ENCODE measurements at places on chromosomes 5 and 9.

GRCh38 chr5:158560170-158560569 is 539.5 kb downstream of the EBF1 start:
- DNase-seq = no peak

DNA sequence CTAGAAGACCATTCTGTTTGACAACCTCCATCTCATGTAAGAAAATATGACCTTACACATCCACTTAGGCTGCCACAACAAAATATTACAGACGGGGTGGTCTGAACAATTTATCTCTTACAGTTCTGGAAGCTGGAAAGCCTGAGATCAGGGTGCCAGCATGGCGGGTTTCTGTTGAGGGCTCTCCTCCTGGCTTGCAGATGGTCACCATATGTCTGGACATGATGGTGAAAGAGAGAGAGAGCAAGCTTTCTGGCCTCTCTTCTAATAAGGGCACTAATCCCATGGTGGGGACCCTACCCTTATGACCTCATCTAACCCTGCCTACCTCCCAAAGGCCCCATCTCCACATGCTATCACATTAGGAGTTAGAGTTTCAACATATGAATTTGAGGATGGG is 66.0 kb downstream of the AMBP start:
- DNase-seq = no peak

- DNase-seq = no peak
These were observed 11.5 kb upstream of the CARD9 start for GRCh38 chr9:136385015-136385414.

GRCh38 chr9:137390553-137391410 is 32.2 kb downstream of the EXD3 start:
- no peak for DNase-seq

DNA sequence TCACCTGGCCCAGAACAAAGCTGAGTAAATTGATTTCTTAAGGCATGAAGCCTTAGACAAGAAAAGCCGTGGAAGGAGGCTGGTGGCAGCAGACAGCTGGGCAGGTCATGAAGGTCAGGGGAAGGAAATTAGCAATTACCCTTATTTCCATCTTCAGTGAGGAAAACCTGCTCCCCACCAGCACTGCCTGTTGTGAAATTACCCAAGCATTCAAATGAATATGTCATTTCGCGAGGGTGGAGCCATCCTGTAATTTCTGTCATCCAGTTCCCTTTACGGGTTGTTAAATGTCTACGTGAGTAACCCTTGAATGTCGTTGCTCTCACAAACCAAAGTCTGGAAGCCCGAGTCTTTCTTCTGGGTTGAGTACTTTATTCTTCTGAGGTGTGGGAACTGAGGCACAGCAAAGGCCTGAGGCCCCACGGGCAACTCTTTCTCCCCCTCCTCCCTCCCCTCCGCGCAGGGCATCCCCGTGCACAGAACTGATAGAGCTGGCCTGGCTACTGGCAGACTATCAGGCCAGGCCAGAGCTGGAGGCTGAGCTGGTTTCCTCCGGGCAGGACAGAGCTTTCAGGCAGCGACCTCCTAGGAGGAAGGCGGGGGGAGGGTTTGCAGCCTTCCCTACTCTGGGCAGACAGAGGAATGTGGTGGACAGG is 22.0 kb upstream of the AK3 start:
- DNase-seq = no peak

DNA sequence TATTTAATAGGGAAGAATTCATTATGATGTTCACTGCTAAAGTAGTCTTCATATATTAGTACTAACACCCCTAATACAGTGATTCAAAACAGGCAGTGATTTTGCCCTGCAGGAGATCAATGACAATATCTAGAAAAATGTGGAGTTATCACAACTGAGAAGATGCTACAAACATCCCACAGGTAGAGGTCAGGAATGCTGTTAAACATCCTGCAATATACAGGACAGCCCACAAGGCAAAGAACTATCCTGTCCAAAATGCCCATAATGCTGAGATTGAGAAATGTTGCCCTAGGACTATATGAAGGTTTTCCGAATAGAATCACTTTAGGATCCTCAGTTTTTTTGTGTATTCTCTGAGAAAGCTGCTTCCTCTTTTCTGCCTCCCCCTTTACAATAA is 15.3 kb downstream of the RORB start:
- DNase-seq = no peak

DNA sequence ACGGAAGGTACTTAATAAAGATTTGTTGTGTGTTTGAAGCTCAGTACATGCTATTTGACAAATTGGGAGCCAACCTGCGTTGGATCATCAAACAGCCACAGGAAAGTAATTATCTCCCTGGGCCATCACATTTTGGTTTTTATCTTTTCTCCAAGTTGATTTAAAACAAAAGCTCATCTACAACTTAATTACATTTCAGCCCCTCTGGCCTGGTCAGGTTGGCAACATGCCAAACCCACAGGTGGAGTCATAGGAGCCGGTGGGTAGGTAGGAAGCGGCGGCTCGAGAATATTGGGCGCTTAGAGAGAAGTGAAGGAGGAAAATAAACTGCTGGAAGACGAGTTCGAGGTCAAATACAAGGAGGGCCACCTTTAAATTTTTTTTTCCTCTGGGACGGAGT is 64.9 kb upstream of the FANCC start:
- no peak for DNase-seq
